Activated CD4-positive, CD25-positive, alpha-beta regulatory T cell (primary cell): ENCODE measurements at places on chromosomes 4 and X.
A peak's percentile ranks its signal among the peaks of the same experiment; 100 is the strongest.

DNA sequence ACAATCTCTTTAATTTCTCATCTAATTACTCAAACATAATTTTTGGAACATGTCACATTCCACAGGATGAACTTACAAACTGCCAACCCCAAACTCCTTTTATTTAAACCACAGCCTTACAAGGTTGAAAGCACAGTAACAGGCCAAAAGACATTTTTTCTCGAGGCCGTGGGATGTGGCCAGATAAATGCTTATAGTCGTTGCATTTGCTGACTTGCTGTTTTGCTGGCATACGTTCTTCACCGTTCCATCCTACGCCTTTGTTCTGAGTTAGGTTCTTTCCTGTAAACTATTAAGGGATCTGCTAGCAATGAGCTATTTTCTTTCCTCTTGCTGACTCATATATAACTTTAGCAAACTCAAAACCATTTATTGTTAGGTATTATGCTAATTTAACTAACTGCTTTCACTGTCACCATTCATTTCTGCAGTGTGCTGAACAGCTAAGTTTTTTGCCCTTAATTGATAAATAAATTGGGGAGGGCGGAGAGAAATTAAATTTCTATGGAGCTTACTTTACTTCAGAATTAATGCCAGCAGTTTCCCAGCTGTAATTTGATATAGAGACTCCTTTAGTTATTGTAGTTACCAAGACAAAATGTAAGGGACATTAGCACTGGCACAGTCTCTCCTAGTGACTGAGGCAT, 135.1 kb upstream of the PACRGL start:
- no peak for DNase-seq

GRCh38 chr4:168153596-168154440, 61.5 kb downstream of the ANXA10 start:
- peak; percentile 22 for DNase-seq

- DNase-seq = no peak
Measured at GRCh38 chr4:124288706-124289486, 423.6 kb downstream of the ANKRD50 start.

GRCh38 chr4:12724510-12724909, 759.6 kb downstream of the RAB28 start:
- no peak for DNase-seq
